ENCODE measurements at places on chromosomes 6 and 20.
A peak's percentile ranks its signal among the peaks of the same experiment; 100 is the strongest.

- no peak for DNase-seq
These were observed 166.7 kb downstream of the DLL1 start for GRCh38 chr6:170124150-170124549.

GRCh38 chr20:35737865-35738333, 4.2 kb downstream of the RBM39 start:
- no peak for DNase-seq

- no peak for DNase-seq
These were observed 349.6 kb downstream of the PKHD1 start for GRCh38 chr6:51737580-51738360.

- DNase-seq: no peak
These were observed 16.7 kb downstream of the TSBP1 start for GRCh38 chr6:32355018-32355417.

GRCh38 chr6:8875986-8876385, 440.6 kb upstream of the SLC35B3 start:
- no peak for DNase-seq

DNA sequence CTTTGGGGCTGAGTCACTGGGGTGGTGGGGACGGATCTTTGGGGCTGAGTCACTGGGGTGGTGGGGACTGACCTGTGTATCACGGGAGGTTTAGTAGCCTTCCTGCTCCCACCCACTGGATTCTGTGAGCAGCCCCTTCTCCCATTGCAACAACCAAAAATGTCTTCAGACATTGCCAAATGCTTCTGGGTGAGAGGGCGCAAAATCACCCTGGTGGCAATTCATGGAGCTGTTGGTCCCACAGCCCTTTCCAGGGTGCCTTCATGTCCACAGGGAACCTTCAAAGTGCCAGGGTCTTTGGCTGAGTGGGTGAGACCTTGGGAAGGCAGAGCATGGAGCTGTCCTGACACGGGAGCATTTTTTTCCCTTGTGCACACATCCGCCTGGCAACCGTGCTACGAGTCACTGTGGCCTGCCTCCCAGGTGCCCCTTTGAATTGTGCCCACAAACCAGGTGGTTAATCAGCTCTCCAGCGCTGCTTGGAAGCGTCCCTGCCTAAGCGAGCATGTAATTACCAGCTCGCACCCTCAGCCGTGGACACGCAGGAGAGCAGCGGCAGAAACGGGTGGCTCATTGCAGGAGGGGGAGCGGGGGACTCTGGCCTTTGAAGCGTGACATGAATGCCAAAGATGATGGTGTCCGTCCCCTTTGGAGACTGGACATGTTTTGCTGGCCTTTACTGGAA, 27.4 kb upstream of the APCDD1L start:
- DNase-seq: peak; percentile 37

GRCh38 chr6:66638099-66638498, 931.1 kb upstream of the EYS start:
- DNase-seq: no peak

DNA sequence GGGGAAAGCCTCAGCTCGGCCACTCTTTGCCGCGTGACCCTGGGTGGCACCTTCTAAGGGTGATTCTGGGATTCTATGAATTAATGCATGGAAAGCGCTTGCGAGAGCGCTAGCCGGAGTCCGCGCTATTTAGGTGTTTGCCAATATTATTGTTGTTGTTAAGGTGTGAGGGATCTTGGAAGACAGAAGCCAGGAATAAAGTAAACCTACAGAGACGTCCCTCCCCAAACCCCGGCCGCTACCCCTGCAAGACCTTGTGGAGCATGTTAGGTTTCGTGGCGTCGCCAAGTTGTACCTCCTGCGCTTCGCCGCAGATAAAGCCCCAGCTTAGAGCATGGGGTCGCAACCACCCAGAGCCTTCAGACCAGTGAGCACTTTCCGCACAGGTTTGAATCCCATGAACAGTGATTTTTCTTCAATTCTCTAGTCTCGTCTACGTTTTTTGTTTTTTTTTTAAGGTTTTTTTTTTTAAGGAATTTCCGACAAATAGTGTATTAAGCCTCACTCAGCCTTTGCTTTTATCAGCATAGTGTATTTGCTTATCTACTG, 16.9 kb upstream of the ZSCAN9 start:
- DNase-seq: no peak

DNA sequence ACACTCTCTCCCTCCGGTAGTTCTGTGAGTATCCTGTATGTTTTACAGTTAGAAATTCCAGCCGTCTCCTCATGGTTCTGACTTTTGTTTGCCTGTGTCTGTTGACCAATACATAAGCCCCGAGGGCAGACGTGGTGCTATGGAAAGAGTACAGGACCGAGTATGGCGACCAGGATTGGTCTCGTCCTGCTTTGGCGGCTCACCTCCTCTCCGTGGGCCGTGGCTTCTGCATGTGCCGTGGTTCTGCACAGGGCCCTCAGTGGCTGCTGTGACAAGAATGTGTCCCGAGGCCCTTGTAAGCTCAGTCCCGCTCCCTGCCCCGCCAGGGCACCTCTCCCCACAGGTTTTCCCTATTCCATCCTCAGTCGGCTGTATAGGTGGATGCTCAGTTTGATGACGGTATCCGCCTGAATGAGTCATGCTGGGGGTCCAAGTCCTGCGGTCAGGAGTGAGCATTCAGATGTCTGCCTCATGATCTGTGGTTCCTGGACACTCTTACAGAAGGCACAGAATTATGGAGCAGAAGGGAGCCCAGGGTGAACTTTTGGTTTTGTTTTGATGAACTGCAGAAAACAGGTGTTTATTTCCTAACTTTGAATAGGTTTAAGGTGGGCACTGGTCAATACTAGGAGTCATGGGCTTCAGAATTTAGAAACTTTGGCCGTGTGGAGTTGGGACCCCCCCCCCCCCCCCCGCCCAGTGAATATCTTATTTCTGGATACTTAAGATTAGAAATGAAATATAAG, 1.2 kb downstream of the ARFGAP1 start:
- DNase-seq: no peak

DNA sequence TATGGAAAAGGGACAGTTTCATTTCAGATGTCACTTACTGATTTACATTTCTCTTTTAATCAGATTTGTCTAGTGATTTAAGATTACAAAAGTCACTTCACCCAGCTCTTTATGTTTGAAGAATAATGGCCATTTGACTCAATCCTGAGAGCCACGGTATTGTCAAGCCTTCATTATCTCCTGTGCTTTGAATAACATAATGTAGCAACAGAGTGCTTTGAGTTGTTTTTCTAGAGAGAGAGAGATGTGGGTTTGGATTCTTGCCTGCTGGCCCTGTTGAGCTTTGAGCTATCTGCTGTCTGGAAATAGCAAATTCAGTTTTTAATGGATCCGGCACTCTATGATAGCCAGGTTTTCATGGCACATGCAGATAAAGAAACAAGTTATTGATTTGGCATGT, 478.4 kb upstream of the SOX4 start:
- DNase-seq: peak; percentile 78

DNA sequence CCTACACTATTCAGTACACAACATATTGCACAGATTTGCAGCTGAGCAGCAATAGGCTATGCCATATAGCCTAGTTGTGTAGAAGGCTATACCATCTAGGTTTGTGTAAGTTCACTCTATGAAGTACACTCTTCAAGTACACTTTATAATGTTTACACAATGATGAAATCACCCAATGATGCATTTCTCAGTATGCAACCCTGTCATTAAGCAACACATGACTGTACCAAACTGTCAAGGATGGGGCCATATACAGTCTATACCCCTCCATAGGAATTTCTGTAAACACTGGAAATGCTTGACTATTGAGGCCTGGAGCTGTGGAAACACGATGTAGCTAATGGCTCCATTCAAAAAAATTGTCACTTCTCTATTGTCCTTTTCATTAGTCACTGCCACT, 535.4 kb downstream of the EPM2A start:
- no peak for DNase-seq

GRCh38 chr20:50019466-50020256, 36.9 kb downstream of the SNAI1 start:
- no peak for DNase-seq

GRCh38 chr20:44118185-44119033, 68.6 kb downstream of the JPH2 start:
- DNase-seq: no peak

DNA sequence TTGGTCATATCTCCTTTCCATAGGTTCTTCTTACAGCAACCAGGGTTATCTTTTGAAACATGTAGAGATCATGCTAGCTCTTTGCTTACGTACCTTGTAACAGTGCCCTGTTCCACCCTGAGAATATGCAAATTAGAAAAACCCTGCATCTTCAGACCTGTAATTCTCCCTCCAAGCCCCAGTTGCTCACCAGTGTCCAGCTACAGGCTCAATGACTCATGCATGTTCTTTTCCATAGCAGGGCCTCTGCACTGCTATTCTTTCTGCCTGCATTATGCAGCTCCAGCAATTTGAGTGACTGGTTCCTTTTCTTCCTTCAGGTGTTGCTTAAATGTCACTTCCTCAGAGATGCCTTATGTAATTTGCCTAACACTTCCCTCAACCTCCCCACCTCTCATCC, 636.2 kb downstream of the KHDRBS2 start:
- DNase-seq: no peak

DNA sequence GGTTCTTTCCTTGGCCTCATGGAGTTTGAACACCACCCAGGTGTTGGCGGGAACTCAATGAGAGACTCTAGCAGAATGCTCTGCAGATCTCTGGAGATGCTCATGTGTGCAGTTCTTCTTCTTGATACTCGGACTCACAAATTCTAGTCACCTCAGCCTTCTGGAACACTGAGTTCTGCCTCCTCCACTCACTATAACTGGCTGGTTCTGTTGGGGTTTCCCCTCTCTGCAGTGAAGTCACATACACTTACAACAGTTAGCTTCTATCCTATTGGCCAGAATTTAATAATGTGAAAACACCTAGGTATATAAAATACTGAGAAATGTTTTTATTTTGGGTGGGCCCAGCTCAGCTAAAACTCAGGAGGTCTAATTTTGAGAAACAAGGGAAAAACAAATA, 109.6 kb upstream of the HIVEP1 start:
- no peak for DNase-seq

DNA sequence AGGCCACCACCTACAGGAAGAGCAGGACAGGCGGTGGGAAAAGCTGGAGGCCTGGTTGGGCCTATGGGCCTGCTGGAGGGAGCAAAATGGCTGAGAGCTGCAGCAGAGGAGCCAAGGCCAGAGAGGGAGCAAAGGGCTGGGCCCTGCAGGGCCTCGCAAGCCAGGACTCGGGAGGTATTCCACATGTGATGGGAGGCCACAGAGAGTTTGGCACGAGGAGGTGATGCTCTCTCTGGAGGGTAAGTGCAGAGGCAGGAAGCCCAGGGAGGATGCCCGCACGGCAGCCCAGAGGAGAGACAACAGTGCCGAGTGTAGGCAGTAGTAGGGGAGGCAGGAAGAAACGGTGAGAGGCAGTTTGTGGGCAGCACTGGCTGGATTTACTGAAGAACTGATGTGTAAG, 85.7 kb downstream of the DTNBP1 start:
- DNase-seq: no peak

DNA sequence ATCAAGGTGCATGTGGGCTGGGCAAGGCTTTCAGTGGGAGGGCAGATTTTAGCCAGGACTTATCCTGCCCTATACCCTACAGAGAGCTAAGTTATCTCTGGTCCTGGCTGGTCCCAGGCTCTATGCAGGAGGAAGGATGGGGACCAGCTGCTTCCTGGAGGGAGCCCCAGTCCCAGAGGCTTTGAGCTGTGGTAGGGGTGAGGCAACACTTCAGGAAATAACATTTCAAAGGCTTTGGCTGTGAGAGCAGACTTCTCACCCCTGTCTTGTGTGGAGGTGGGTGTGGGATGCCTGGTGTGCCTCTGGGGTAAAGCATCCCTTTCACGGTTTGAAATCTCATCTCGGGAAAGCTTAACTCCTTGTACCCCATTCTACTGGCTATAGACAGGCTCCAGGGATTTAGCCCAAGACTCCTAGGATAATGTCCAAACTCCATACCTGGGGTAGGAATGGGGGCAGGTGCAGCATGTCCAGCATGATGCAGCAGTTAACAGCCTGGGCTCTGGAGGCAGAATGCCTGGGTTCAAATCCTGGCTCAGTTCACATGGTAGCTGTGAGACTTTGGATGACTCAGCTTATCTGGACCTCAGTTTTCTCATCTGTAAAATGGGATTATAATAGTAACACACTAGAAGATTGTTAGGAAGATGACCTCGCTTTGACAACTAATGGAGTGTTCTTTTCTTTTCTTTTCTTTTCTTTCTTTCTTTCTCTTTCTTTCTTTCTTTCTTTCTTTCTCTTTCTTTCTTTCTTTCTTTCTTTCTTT, 27.5 kb upstream of the SIRPA start:
- no peak for DNase-seq

- no peak for DNase-seq
These were observed 149.4 kb downstream of the PHF3 start for GRCh38 chr6:63785006-63785405.

DNA sequence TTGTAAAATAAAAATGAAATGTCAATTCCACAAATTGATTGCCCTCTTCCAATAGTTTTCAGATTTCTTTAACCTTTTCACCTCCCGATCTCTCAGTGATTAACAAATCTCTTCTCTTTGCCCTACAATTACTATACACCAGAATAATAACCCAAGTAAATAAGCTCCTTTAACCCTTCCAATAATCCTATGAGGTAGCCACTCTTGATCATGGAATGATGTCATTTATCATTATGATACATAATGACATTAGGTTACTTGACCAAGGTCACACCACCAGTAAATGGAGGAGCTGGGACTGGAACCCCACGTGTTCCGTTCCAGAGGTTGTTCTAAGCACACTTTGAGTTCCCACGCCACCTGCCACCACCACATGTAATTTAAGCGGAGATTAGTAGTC, 54.8 kb downstream of the ADAT2 start:
- no peak for DNase-seq

DNA sequence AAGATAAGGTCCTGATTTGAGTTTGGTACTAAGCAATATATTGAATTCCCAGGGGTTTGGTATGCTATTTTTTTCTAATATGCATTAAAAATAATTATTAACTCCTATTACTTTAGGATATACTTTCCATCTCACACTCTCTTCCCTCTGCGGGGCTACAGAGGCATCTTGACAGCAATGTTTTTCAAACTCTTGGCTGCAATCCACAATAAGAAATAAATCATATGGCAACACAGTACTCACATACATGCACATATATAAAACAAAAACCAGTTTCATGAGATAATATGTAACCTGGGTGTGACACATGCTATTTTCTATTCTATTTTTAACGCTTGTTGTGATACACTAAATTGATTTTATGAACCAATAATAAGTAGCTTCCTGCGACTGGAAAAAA, 189.5 kb downstream of the UNC5CL start:
- no peak for DNase-seq

Data from NCI-H1092 (cell line).